ENCODE measurements at places on chromosomes 12 and 14.

DNA sequence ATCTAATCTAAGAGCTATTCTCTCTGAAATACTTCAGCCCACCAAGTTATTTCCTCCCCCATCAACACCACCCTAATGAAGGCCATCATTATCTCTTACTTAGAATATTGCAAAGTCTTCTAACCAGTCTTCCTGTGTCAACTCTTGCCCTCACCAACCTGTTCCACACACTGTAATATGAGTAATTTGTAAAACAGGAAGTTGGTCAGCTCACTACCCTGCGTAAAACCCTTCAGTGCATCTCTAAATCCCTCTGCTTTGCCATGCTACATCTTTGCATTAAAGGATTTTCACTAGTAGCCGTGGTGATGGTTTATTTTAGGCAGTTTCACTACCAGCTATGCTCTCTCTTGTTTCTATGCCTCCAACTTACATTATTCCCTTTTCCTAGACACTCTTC is 70.0 kb downstream of the KIF21A start:
- no peak for DNase-seq

DNA sequence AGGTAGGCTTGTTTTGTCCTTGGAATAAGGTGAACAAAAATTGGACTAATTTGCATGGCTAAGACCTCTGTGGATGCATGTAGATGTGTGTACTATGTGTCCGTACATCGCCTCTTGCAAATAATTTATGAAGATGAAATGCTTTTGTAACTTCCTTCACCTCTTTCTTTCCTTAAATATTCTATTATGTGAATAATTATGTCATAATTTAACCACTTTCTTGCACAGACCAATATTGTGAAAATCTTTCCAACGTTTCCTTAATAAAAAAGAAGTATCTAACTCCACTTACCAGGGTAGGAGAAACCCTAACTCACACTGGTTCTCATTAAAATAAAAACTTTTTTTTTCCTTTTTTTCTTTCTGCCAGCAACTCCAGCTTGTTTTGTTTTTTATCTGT is 4.0 kb downstream of the NANOG start:
- DNase-seq = no peak

GRCh38 chr12:120090206-120090605 is 26.3 kb downstream of the RAB35 start:
- no peak for DNase-seq

DNA sequence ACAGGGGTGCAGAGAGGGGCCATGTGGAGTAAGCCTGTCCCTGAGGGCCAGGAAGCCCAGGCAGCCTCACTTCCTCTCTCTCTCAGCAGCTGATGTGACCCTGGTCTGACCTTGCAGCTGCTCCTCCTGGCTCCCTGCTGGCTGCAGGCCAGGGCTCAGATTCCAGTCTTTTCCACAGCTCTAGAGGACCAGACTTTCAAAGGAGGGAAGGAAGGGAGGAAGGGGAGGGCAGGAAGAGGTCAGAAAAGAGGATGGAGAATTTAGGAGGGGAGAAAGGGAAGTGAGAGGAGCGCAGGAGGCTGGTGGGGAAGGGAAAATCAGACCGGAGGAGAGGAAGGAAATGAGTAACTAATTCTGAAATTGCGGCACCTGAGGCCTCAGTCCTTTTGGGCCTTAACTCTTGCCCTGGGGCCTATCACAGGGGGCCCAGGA is 40.9 kb upstream of the VASH1 start:
- DNase-seq = no peak

GRCh38 chr12:116323406-116324386 is 46.2 kb upstream of the MED13L start:
- DNase-seq = no peak

- no peak for DNase-seq
These were observed 8.4 kb upstream of the PGF start for GRCh38 chr14:74963705-74964271.

DNA sequence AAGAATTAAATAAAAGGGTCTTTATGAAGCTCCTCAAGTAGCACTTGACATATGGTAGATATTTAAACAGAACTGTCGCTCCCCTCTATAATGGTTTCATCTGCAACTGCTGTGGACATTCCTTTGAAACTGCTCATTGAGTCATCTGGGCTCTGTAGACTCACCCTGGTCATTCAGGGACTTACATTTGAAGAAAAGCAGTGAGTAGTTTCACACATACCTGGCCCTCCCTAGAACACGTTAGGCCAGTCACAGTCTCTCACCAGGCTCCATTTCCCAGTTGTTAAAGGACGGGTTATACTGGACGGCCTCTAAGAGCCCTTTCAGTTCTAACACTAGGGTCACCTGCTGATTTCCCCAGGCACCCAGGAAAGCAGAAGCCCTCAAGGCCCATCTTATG is 217.0 kb downstream of the BCL11B start:
- no peak for DNase-seq

- DNase-seq = no peak
These were observed 72.4 kb downstream of the SPPL3 start for GRCh38 chr12:120831648-120832267.

GRCh38 chr14:98136012-98136789 is 1135.8 kb downstream of the BCL11B start:
- DNase-seq = no peak

DNA sequence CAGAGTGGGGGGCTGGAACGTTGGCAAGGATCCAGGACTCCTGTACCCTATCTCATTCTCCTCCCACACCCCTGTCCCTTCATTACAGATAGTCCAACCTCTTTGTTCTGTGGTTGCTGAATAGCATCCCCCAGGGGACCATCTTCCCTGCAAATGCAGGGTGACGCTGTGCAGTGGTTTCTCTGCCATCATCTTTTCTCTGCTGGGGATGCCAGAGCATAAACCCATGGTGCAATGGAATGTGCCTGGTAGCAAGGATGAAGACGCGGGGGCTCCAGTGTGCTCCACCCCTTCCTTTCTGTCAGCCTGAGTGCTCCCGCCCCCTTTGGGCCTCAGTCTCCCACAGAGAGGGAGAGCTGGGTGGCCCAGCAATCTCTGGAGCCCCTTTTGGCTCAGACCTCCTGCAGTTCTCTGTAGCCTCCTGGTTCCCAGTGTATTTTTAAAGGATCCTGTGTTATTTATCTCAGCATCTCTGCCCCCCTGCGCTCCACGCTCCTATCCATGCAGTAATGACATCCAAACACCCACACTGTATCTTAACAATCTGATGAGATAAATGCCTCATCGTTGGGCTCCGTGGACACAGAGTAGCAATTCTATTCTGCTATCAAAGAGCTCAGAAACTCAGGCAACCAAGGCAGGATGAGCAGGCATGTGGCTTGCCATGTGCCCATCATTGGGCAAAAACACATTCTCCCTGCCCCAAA is 212.8 kb downstream of the CACNA1C start:
- DNase-seq = no peak
